Brain (organoid and tissue), 16 donors: ENCODE measurements at places on chromosomes 7 and 10.
A peak's percentile ranks its signal among the peaks of the same experiment; 100 is the strongest.

DNA sequence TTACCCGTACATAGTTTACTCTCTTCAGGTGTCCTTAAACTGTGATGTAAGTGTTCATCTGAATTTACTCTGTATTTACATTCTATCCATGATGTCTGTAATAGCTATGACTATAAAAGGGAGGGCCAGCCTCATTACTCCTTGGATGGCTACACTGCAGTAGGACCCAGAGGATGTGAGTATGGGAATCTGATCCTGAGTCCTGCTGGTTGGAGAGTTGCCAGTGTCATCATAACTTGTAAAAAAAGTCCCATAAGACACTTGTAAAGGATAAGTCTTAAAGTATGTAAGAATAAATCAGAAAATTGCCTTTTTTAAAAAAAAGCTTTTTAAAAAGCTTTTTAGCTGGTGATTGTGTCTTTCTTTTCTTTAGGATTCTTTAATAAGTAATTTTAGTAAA lies 95.4 kb downstream of the PPP1R9A start:
- no peak for DNase-seq

DNA sequence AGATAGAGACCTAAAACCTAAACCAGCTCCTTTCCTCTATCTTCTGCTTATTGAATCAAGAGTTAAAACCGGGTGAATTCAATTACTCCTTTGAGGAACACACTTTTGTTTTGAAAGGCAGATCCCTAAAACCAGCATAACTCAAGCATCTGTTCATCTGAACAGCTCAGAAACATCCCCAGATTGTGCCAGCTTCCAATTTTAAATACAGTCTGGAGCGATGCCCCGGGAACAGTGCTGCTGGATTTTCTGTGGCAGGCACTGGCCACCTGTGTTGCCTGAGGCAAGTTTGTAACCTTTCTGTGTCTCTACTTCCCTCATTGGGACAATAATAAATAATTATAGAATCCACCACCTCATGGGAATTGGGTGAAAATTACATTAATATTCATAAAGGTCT lies 281.4 kb upstream of the NFE2L3 start:
- DNase-seq: no peak

GRCh38 chr7:148527717-148528168 lies 62.8 kb upstream of the C7orf33 start:
- DNase-seq: peak; percentile 54

GRCh38 chr10:72720814-72721660 lies 29.1 kb downstream of the MCU start:
- DNase-seq: peak; percentile 10

DNA sequence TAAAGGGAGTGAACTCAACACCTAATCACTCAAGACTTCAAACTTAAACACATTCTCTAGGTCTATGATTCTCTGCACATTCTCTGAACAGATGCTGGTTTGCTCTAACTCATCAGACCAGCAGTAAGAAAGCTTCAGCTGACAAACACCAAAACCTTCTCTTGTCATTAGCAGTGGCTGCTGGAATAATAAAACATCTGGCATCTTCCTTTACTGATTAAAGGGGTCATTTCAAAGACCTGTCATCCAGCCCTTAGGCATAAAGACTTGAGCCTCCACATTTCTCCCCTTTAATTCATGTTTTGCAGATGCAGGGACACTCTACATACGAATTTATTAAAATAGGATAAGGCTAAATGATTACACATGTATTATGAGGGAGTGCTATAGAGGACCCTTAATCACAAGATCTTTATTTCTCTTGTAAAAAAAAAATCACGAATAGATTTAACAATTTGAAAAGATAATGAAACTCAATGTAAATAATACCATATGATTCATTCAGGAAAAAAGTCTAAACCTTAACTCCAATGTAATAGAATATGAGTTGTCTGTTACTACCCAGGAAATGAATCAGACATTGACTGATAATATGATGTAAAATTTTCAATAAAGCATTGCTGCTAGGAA lies 152.4 kb upstream of the GNAI1 start:
- DNase-seq: no peak

DNA sequence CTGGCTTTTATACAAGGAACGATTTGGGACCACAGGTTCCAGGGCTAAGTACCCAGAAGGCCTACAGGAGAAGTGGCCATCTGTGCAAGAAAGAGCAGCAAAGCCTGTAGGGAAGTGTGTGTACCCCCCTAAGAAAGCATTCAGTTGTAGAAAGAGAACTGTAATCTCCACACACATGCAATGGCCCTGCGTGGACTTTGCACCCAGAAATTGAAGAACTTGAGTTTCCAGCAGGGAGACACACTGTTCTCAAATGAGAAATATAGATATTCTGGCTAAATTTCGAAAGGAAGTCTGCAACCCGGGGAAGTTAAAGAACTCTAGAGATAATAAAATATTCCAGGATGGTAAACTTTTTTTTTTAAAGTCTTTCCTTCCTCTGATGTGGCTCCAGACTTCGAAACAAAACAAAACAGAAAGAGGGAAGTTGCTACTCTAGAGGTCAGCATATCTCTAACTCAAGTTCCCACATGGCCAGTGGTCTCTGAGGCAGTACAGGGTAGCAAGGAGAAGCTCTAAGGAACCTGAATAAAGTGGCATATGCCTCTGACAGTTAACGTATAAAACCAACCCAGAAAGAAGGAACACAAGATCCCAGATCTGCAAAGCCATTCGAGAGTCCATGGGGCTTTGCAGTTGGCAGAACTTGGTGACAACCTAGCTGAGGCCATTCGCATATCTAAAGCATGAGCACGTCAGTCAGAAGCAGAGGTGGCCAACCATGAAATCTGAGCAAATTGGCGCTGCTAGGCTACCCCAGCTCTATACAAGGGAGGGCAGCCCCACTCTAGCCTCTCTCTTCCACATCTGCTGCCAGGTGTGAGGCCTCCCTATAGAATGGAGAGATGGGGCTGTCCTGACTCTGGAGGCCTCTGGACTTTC lies 56.6 kb downstream of the ELMO1 start:
- DNase-seq: peak; percentile 10

DNA sequence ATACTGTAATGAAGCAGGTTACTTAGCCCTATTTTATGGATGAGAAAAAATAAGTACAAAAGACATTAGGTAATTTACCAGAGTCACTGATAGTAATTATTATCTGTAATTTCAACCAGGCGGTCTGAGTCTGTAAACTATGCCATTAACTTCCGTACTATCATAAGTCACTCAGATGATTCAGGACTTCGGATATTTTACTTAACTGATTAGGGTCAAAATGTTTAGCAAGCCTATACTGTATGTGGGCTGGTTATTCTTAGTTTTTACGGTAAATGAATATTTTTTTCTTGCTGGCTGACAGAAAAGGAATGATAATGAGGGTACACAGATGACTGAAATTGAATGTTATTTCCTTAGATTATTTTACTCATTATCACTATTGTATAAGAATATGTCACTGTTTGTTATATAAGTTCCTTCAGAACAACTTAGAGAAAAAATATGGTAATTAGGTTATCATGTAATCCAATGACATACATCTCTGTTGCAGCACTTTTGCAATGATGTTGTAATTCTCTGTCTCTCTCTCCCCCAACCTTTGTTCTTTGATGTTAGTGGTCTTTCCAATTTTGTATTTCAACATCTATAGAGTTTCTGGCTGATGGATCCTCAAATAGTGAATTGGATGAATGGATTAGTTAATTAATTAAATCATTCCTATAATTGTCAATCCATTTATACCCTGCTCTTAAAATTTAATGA lies 165.6 kb downstream of the ZEB1 start:
- DNase-seq: no peak

DNA sequence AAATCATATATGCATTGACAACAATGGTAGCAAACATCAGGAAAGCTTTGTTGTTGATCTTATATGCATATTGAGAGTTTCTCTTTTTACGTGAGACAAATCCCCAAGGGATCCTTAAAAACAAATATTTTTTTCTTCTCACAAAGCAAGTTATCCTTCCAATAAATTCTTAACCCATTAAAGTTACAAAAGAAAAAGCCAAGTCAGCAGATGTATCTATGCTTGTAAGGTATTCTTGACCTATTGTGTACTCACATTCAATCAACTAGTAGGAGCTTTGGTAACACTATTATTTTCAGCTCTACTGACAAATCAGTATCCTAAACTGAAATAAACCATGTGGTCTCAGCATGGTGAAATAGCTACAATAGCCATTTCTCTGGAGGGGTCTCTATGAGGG lies 586.3 kb downstream of the CNTNAP2 start:
- DNase-seq: no peak

DNA sequence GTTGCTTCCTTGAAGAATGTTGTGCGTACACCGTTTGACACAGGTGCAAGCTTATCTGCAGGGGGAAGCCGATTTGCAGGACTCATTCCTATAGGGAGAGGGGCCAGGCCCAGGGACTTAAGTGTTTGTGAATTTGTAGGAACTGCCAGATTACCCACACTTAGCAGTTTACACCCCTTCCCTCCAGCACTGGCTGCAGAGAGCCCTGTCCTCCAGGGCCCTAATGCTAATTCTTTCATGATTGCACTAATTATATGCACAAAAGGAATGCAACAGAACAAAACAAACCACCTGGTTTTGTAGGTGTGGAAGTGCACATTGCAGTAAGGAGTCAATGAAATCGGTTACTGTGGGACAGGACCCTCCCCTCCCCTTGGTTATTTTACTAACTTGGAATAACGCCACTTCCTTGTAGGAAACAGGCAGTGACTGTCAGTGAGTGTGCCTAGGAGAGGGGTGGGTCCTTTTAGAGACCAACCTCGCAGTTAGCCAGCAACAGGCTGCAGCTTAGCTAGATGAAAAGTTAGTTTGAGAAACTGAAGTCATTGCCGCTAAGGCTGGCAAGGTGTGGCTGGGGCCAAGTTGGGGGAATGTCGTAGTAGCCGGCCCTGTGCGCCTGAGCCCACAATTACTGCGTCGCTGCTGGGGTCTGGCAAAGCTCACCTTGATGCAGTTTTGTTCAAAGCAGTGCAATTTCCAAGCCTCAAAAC lies 60.6 kb downstream of the CUX1 start:
- DNase-seq: no peak

- DNase-seq: no peak
Observed at GRCh38 chr10:3046210-3046779, 21.1 kb upstream of the PFKP start.

GRCh38 chr10:5443429-5443828 lies 31.1 kb downstream of the NET1 start:
- DNase-seq: no peak

GRCh38 chr7:101599787-101600186 lies 29.3 kb downstream of the MYL10 start:
- no peak for DNase-seq

DNA sequence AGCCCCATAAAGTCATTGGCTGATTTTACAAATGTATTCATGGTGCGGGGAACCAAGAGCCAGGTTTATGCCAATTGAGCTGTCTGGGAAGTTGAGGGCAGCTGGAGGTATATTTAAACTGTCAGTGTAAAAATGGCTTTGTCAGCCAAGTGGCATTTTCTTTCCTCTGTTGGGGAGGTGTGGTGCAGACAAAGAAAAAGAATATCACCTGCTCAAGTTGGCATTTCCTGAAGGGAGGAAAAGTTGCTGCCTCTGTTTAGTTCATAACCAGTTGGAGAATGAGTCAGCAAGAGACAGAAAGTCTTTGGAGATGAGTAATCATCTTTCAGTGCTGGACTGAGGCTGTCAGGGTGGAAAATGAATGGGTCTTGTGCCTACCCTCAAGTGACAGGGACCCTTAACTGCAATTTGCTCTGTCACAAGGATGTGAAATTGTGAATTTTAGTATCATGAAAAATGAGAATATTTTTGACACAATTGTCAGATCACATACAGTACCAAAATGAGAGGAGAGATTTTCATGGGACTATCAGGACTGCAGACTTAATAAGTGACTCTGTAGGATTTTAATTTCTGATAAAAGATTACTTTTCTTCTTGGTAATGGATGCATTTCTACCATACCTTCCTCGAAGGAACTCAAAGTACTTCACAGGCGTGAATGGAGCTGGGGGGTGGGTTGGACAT lies 137.3 kb downstream of the ANLN start:
- peak; percentile 58 for DNase-seq

- no peak for DNase-seq
Observed at GRCh38 chr10:6924166-6924565, 344.1 kb upstream of the PRKCQ start.

- DNase-seq: no peak
Observed at GRCh38 chr7:95693551-95694333, 78.6 kb upstream of the DYNC1I1 start.
